Spleen (tissue), 13 donors: ENCODE measurements at places on chromosomes 6 and 20.
A peak's percentile ranks its signal among the peaks of the same experiment; 100 is the strongest.

DNA sequence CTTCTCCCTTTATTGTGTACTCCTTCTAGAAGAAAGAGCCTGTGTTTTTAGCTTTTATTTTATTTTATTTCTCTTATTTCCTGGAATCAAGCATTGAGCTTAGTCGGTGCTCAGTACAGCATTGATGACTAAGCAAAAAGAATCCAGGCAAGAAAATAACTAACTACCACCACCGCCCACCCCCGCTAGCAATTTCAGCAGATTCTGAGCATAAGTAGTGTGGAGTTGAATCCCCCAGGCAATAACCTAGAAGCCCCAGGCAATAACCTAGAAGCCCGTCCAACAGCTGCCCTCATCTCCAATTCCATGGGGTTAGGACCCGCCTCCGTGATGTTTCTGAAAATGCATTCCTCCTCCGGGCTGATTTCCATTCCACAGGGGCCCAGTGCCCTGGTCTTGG, 258.0 kb upstream of the TAB2 start:
- no peak for DNase-seq

DNA sequence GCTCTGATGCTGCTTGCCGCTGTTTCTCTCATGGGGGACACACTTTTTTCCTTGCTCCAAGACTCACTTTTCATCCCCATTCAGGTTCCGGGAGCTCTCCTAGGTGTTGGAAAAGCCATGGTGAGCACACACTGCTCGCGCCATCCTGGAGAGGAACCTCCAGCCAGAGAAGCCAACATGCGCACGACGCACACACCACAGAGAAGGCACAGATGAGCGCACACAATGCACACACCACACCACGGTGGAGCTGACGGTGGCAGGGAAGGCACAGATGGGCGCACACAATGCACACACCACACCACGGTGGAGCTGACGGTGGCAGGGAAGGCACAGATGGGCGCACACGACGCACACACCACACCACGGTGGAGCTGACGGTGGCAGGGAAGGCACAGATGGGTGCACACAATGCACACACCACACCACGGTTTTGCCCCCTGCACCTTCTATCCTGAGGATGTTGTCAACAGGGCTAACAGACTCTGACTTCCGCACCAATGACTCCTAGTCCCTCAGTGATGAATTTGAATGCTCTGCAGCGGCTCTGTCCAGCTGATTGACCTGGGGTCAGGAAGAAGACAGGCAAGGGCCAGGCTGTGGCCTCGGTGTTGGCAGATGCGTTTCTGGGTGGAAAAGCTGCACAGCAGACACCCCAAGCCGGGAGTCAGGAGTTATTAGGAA, 154.7 kb downstream of the ERMARD start:
- DNase-seq = no peak

DNA sequence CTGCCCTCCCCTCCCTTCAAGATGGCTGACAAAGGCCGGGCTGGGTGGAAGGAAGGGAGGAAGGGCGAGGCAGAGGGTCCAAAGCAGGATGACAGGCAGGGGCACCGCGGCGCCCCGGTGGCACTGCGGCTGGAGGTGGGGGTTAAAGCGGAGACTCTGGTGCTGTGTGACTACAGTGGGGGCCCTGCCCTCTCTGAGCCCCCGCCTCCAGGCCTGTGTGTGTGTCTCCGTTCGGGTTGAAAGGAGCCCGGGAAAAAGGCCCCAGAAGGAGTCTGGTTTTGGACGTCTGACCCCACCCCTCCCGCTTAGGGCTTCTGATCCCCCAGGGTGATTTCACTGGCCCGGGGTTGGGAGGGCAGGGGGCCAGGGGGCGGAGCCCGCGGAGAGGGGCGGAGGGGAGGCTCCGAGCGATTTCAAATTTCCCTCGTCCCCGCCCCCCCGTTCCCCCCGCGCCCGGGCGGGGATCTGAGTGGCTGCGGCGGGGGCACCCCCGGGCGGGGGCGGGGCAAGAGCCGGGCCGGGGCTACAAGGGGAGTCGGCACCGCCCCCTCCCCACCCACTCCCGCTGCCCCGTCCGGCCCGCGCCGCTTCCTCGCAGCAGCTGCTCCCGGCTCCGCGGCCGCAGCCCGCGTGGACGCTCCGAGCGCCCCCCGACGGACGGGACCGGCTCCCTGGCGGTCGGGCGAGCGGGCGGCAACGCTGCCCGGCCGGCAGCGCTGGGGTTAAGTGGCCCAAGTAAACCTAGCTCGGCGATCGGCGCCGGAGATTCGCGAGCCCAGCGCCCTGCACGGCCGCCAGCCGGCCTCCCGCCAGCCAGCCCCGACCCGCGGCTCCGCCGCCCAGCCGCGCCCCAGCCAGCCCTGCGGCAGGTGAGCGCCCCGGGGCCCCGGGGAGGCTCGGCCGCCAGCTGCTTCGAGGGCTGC, at the start of gene DNMT3B:
TSS of gene DNMT3B (plus strand) at position 555 of the 923 bp plus-strand sequence. CDS start 17,939 bp downstream, outside the sequence.
- peak; percentile 91 for DNase-seq

- no peak for DNase-seq
These were observed 3.9 kb upstream of the SRSF3 start for GRCh38 chr6:36590237-36590636.
